Stimulated activated CD4-positive, alpha-beta T cell treated with anti-CD3 and anti-CD28 coated beads, Interleukin-12 subunit alpha, Interleukin-12 subunit beta, amount 100 ng/mL, for 4 hours (primary cell): ENCODE measurements at places on chromosomes 6 and 20.

- DNase-seq: no peak
These were observed 107.5 kb downstream of the LRFN2 start for GRCh38 chr6:40479706-40480105.

- no peak for DNase-seq
These were observed 272.9 kb upstream of the FERMT1 start for GRCh38 chr20:6395695-6396094.

- DNase-seq: no peak
These were observed 300.7 kb downstream of the TENT5A start for GRCh38 chr6:81451787-81452186.

GRCh38 chr6:39958947-39959346 is 24.7 kb upstream of the MOCS1 start:
- no peak for DNase-seq

DNA sequence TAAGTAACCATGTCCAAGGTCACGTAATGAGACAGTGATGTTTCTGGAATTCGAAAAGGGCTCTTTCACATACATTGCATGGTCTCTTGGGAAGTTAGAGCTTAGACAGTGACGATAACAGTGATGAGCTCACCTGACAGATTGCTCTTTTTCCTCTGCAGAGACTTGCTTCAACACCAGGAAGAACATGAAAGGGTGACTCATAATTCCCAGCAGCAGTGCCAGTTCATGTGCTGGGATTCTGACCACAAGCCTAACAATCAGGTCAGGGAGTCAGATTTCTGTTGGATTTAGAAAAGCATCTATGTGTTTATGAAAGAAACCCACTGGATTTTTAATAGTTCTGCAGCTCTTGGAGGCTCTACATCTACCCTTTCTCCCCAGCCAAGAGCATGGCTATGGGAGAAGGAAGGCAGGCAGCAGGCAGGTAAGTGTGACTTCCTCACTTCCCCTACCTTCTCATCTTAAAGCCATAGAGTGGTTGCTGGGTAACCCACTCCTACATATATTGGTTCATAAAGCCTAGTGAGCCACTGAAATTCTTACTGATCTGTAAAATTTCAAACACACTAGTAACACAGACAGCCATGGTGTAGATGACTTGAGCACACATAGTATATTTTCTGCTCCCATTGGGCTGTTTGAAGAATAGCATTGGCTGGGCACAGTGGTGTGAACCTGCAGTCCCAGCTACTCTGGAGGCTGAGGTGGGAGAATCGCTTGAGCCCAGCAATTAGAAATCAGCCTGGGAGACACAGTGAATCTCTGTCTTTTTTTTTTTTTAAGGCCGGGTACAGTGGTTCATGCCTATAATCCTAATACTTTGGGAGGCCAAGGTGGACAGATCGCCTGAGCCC is 44.4 kb upstream of the LOC128125822 start:
- DNase-seq: no peak

DNA sequence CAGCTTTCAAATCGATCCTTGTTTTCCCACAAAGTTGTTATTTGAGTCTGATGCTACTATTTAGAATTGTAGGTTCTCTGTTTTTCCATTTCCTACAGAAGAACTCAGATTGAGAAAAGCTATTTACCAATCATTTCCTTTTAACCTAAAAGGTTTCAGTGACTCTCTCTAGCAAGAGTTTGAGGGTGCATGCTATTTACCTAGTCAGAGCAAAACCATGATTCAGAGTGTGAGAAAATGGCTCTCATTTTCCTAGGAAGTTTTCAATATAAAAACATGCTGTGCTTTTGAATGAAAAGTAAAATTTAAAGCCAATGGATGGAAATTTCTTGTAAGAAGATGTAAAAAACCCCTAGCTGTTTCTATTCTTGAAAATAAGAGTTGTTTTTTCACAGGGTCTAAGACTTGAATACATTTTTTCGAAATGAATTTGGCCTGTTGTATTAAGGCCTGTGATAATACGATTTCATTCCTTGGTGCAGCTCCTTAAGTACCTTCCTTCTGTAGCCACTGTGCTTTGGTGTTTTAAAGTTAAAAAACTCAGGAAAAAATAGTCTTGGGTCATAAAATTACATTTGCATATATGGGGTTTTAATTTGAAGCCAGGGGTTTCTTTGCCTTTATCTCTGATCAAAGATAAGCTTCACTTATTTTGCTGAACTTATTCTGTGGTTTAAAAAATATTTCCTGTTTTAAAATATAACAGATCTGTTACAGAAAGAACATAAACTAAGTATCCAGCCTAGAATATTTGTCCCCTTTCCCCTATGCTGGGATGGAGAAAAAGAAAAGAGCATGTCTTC is 18.0 kb upstream of the RSPH3 start:
- no peak for DNase-seq

DNA sequence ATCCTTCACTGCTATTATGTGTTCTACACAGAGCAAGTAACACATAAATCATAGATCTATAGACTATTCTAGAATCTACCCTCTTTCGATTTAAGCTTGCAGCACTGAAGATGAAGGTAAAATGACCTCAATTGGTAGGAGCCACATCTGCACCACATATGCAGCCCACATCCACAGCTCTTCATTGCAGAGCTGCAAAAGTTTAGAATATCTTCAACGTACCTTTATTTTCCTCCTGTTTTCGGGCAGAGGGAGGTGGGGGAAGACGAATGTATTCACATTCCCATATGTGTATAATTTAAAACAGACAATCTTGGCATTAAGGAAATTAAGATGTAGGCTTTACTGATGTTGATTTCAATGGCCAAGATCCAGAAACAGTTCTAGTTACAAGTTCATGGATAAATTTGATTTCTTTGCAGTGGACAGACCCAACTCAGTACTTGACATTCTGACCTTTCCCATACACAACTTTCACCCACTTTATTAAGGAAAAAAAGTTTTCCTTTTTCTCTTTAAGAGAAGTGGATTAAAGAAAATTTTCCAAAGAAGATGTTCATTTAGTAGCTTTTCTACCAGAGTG is 14.0 kb downstream of the EPB41L2 start:
- no peak for DNase-seq

- DNase-seq: no peak
These were observed 289.6 kb downstream of the EPM2A start for GRCh38 chr6:145445674-145446073.

- DNase-seq: no peak
These were observed 187.3 kb upstream of the FOXA2 start for GRCh38 chr20:22771706-22772105.
